CD4-positive, alpha-beta T cell treated with Interleukin-6 for 4 hours (primary cell): ENCODE measurements at places on chromosomes 5 and 9.

- DNase-seq: no peak
Observed at GRCh38 chr5:8288897-8289516, 420.1 kb downstream of the MTRR start.

DNA sequence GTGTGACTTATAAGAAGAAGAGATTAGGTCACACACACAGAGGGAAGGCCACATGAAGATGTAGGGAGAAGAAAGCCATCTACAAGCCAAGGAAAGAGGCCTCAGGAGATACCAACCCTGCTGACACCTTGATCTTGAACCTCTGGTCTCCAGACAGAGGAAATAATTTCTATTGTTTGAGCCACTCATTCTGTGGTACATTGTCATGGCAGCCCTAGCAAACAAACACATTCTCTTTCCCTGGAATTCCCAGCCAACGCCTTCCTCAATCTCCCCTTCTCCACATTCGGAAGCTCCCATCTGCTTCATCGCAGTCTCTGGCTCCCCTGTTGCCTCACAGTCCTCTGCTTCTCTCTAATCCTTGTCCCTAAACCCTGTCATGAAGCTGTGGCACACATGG, 16.7 kb downstream of the PTGS1 start:
- no peak for DNase-seq

GRCh38 chr9:117516676-117517632, 102.1 kb upstream of the ASTN2 start:
- DNase-seq: no peak

GRCh38 chr9:99807956-99808355, 13.7 kb upstream of the NR4A3 start:
- DNase-seq: no peak

DNA sequence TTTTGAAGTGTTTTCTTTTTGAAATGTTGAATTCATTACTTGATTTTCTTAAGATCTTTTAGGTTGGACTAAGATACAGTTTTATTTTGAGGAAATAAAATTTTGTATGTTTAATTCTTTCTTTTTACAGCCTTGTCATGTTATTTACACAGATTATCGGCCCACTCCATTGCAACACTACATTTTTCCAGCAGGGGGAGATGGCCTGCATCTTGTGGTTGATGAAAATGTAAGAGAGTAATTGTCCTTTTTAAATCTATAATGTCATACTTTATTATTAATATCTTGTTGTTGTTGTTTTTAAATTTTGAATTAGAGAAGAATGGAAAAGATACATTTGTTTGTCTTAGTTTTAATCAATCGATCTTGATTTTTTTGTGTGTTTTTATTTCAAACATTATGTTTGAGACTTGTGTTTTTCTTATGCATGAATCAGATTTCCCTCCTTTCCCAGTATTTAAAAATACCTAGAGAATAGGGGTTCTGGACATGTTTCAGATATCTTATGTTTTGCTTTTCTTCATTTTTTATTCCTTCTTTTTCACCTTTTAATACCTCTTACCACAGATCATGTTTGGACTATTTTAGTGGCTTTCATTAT, 36.7 kb downstream of the MTREX start:
- DNase-seq: peak; percentile 63

- no peak for DNase-seq
Observed at GRCh38 chr5:8033261-8033660, 164.3 kb downstream of the MTRR start.

GRCh38 chr5:111999286-111999685, 242.3 kb upstream of the NREP start:
- DNase-seq: no peak

DNA sequence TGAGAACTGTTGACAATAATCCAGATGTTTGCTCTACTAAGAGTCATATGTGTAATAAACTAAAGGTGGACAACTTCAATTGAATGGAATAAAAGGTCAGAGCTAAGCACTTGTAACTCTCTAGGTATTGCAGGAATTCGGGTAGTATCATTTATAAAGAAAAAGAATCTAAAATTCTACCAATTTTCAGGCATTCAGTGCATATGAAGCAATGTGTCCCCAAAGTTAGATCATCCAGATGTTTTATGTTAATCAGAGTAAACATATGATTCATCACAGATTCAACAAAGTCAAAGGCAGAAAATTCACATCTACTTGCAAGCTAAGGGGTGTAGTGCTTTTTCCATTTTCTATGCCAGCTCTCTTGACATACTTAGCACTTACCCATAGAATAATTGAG, 477.1 kb downstream of the PDE4D start:
- DNase-seq: no peak

GRCh38 chr9:89442981-89443814, 54.7 kb downstream of the SEMA4D start:
- no peak for DNase-seq

DNA sequence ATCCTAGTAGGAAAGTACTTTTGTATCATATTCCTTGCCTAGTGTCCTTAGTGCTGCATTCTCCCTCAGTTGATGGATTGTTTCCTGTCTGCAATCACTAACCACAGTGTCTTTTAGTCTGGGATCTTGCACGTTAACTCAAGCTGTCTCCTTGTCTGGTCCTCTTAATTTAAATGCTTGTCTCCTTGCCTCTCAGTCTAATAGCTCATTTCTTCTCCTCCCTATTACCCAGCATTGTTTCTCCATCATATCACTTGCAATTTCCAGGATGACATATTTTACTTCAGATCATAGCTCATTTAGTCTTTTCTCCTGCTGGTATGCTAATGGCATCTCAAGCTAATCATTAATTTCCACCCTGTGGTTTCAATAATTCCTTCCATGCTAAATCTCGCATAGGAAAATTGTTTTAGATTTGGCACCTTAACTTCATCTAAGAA, 2052.0 kb upstream of the C9orf72 start:
- DNase-seq: no peak

DNA sequence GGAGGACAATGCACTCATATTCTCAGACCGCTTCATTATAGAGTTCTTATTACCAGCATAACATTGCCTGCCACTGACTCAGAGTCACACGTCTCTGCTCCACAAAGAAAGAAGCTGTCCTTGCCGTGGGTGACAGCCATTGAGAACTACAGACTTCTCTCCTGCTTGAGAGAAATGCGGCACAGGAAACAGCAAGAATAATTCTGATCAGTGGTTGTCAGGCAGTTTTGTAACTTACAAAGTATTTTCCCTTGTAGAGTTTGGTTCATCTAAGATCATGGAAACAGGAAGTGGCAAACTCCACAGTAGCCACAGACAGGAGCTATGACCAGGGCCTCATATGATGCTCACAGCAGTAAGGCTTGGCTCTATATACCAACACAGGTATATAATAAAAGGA, 47.0 kb downstream of the KCNV2 start:
- no peak for DNase-seq

DNA sequence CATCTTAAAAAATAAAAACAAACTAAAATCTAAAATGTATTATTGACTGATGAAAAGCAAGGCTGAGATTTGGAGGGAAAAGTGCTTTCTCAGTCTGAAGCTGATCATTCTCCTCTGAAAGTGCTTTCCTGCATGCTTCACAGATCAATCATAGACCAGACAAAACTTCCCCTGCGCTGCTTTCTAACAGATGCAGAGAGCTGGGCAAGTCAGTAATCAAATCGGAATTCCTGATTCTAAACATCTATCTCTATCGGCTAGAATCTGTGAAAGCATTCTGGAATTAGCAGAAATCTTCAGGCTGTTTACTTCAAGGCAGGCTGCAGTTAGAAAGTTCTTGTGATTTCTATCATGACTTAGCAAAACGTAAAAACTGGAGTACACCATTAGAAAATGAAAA, 15.6 kb upstream of the FAM81B start:
- no peak for DNase-seq

- DNase-seq: no peak
Observed at GRCh38 chr9:99167694-99168093, 54.0 kb downstream of the ALG2 start.

GRCh38 chr5:17412760-17413671, 85.0 kb upstream of the TAF11L2 start:
- no peak for DNase-seq

DNA sequence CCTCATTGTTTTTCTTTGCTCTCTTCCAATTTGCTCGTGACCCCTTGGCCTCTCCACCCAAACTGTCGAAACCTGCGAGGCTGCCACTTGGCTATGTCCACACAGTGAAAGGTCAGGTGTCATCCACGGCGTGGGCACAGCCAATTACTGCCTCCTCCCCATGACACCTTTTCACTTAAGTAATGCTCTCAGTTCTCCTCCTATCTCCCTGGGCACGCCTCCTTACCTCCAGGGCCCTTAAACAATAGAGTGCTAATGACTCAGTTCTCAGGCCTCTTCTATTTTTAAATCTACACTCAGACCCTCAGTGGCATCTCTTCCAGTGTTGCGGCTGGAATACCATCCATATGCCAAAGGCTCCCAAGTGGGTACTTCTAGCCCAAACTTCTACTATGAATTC, 256.8 kb downstream of the ROR2 start:
- no peak for DNase-seq

- DNase-seq: peak; percentile 55
Observed at GRCh38 chr9:137611623-137612609, 6.4 kb downstream of the ARRDC1 start.

- no peak for DNase-seq
Observed at GRCh38 chr9:90107726-90108655, 503.2 kb downstream of the GADD45G start.

DNA sequence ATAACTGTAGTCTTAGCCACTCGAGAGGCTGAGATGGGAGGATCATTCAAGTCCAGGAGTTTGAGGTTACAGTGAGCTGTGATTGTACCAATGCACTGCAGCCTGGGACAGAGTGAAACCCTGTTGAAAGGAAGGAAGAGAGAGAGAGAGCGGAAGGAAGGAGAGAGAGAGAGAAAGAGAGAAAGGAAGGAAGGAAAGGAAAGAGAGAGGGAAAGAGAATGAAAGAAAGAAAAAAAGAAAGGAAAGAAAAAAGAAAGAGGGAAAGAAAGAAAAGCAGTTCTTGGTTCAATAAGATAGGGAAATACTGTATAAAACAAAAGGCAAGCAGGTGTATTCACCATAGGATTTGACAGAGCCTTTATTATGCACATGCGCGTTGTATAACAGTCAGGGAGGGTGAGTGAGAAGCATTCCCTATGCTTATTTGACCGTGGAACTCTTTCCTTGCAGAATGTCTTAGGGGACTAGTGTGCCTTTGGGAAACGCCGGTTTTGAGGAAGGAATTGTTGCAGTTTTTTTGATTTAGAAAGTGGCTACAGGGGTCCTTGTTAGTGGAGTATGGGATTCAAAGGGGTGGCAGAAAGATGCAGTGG, 42.0 kb downstream of the GSN start:
- no peak for DNase-seq

- DNase-seq: no peak
Observed at GRCh38 chr5:72156946-72157624, 49.8 kb downstream of the MAP1B start.

- no peak for DNase-seq
Observed at GRCh38 chr9:27400334-27400880, 103.5 kb upstream of the EQTN start.

DNA sequence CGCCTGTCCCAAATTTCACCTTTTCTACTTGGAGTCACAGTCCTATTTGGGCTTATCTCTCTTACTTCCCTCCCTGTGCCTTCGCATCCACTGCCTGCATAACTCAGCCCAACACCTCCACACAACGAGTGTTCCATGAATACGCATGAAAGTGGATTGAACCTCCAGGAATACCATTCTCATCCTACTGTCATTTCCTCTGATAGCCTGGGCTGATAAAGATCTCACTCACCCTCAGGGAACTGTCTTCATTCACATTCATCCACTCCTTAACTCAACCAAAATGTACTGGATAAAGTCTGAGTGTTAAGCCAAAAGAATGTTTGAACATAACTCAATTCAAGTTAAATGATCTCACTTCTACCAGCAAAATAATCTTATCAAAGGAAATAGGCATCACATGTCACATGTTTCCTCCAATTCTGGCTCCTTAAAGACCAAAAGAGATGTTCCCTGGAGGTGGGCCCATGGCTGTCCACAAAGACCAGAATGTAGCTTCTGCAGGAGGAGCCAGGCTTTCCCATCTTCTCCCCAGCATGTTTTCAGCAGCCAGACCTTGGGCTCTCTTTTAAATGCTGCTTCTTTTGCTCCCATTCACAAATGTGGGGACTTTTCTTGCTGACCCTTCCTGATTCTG, 28.4 kb upstream of the TRIO start:
- no peak for DNase-seq

- DNase-seq: no peak
Observed at GRCh38 chr9:114419796-114420195, 32.0 kb upstream of the AKNA start.

DNA sequence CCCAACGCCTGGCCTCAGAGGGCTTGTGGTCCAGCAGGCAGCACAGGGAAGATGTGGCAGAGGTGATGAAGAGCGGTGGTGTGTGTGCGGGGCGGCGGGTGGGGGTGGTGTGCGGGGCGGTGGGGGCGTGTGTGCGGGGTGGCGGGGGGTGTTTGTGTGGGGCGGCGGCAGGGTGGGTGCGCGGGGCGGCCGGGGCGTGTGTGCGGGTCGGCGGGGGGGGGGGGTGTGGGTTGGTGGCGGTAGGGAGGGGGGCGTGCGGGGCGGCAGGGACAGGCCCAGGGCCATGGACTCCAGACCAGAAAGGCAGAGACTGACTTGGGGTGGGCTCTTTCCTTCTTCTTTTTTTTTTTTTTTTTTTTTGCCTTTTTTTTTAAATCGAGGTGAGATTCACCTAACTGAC, 4.5 kb upstream of the NACC2 start:
- DNase-seq: no peak

DNA sequence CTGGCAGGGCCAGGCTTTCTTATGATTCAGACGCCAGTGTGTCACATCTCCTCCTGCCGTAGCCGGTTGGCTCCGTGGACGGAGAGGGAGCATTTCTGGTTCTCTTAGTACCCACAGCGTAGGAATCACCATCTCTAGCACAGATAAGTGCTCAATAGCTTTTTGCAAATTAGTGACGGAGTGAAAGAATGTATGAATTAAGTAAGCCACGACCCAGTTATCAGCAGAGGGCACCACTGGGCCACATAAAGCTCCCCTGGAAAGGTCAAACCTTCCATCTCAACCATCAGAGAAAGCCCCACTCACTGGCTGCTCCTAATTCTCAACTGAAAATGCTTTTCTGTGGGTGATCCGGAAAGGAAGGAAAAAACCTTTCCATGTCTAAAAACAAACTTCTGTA, 317.0 kb upstream of the ADCY2 start:
- no peak for DNase-seq
